Renal cortex interstitium (tissue), 15 donors: ENCODE measurements at places on chromosomes 13 and 19. TPM values are rescaled to one million over a fixed set of nuclear protein-coding genes. Genes with fewer than 3 reads are reported as not detected.

DNA sequence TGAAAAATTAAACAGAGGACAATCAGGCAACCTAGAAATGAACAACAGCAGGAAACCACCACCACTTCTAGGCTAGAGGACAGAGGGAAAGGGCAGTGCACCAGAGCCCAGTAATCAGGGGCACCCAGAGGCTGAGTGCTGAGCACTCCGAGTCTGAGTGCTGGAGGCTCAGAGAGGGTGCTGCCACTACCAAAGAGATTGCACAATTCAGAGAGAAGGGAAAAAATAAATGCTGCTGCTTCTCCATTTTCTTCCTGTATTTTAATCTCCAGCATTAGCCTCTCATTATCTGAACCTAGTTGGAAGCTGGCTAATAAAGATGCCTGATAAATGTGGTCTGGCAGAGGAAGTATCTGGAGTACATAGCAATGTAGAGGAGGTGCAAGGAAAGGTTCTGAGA is 11.8 kb upstream of the ZNF175 start:
- DNase-seq = no peak

- DNase-seq = no peak
These were observed 4.5 kb downstream of the GRIK5 start for GRCh38 chr19:42065511-42065910.

- no peak for DNase-seq
These were observed 1161.3 kb downstream of the SLITRK1 start for GRCh38 chr13:82720986-82721385.

GRCh38 chr19:12779162-12779993 is 4.0 kb upstream of the HOOK2 start:
- no peak for DNase-seq

Gene ITGBL1
- 1.3 TPM for polyA plus RNA-seq

Gene CBY2
- polyA plus RNA-seq = 1.4 TPM

Gene HPN
- polyA plus RNA-seq = 88.8 TPM

Gene C1QTNF9
- 0.30 TPM for polyA plus RNA-seq

Gene HOMER3
- 45.6 TPM for polyA plus RNA-seq
